OCI-LY7 (cell line): ENCODE measurements at places on chromosomes 5 and 9. TPM values are rescaled to one million over a fixed set of nuclear protein-coding genes. Genes with fewer than 3 reads are reported as not detected.
A peak's percentile ranks its signal among the peaks of the same experiment; 100 is the strongest.

FOXD4L3 gene
- 0.42 and 0.68 TPM in 2 replicates for total RNA-seq

NTNG2 gene
- total RNA-seq, result 1.9 and 3.2 TPM in 2 replicates

PRR7 gene
- total RNA-seq, result 12.5 and 12.8 TPM in 2 replicates

LYRM7 gene
- 24.3 and 25.5 TPM in 2 replicates for total RNA-seq

ANKRA2 gene
- 17.5 and 19.9 TPM in 2 replicates for total RNA-seq

CDKN2B-AS1 gene
- 19.4 and 20.4 TPM in 2 replicates for total RNA-seq

PPWD1 gene
- 54.3 and 57.4 TPM in 2 replicates for total RNA-seq

LEAP2 gene
- total RNA-seq, result 5.4 and 5.6 TPM in 2 replicates

GRCh38 chr9:6076851-6077250, 61.4 kb upstream of the RANBP6 start:
- DNase-seq, result no peak

DNA sequence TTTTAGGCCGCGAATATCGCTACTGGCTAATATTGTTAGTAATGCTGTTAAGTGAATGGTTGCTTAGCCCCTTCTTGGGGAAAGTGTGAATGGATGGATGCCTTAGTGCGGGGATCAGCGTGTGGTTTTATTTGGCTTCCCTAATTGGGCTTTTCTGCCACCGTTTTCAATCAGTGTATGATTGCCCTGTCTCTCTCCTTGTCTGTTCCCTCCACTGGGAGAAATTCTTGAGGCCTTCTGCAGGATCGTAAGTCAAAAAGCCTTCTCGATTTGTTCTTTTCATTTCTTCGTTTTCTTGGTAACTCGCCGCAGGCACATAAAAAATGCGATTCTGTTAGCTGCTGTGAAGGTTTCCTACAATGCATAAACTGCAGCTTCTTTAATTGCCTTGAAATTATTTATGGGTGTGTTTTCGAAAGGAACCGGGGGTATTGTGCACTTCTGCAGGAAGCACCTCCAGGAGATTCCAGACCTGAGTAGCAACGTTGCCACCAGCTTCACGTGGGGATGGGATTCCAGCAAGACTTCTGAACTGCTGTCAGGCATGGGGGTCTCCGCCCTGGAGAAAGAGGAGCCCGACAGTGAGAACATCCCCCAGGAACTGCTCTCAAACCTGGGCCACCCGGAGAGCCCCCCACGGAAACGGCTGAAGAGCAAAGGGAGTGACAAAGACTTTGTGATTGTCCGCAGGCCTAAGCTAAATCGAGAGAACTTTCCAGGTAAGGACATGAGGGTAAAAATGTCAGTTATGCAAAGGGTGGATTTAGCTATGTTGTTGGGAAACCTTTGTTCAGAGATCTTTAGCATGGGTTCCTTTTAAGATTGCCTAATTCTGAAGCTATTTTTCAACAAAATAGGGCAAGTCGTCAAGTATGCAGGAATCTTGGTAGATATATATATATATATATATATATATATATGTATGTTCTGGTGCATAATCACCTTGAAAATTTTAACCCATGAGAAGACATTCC, 700 bp downstream of the SKP2 start:
- DNase-seq, result peak; percentile 20

DNA sequence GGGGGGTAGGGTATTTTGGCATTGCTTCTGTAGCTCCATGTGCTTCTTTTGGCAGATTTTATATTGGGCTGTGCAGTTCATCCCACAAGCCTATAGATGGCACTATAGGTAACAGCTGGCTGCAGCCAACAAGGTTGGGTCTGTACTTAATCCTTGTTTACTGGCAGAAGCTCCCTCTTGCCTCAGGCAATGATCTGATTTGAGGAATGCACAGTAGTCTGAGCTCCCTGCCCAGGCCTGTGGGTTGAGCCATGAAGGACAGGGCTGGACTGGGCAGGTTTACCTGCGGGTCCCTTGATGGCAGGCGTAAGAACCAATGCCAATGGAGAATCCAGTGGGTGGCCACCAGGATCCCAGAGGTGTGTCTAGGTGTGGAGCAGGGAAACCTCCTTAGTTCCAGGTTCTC, 11.7 kb upstream of the OR1J2 start:
- peak; percentile 47 for DNase-seq

- no peak for DNase-seq
These were observed 30.5 kb downstream of the ZNF618 start for GRCh38 chr9:113906411-113907110.

DNA sequence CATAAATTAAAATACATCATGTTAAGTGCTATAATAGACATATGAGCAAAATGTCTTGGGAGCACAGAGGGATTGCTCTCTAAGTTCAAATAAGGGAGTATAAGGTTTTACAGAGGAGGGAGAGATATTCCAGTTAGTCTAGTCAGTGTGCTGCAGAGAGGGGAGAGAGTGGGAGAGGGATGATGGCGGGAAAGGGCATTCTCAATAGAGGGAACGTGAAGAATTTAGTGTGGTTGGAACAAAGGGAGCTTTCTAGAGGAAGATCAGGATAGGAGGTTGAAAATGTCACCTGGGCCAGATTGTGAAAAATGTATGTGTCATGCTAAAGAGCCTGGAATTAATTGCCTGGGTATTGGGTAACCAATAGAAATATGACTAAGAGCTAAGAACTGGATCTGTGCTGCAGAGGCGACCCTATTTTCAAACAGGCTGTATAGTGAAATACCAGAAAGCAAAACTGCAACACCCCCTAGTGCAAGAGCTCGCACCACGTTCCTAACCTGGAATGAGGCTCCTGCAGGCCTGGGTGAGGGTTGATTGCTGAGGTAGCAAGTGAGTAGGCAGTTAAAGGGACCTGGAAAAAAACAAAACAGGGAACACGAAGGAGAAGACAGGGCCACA, 791.8 kb upstream of the C9orf72 start:
- DNase-seq, result no peak

- DNase-seq, result no peak
These were observed 48.7 kb downstream of the PCSK1 start for GRCh38 chr5:96384353-96384752.

DNA sequence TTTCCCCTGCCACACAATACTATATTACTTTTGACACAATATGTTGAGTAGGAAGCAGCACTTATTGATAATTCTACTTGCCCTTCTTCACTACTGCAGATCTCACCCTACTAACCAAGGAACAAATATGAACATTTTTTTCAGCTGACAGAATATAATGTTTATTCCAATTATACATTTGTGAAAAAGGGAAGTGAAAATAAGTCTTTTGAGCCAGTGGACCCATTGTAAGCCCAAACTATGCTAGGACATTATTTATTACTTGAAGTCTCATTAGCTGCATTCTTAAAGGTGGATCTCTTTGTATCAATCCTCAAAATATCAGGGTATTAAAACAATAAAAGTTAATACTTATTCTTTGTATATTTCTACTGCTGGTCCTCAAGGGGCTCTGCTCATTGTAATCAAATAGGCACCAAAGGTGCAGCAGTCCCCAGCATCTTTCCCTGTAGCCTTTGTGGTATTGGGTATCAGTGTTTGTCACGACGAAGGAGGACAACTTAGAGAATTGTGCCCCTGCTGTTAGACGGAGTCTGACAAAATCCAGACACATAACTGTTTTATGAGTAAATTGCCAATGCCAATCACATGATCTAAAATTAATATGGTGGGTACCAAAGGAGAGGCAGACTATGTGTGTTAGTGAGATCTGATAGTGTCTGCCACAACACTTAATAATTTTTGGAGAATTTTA, 453.5 kb upstream of the CDH9 start:
- no peak for DNase-seq

GRCh38 chr5:56545016-56545415, 270.3 kb upstream of the MAP3K1 start:
- DNase-seq, result no peak

DNA sequence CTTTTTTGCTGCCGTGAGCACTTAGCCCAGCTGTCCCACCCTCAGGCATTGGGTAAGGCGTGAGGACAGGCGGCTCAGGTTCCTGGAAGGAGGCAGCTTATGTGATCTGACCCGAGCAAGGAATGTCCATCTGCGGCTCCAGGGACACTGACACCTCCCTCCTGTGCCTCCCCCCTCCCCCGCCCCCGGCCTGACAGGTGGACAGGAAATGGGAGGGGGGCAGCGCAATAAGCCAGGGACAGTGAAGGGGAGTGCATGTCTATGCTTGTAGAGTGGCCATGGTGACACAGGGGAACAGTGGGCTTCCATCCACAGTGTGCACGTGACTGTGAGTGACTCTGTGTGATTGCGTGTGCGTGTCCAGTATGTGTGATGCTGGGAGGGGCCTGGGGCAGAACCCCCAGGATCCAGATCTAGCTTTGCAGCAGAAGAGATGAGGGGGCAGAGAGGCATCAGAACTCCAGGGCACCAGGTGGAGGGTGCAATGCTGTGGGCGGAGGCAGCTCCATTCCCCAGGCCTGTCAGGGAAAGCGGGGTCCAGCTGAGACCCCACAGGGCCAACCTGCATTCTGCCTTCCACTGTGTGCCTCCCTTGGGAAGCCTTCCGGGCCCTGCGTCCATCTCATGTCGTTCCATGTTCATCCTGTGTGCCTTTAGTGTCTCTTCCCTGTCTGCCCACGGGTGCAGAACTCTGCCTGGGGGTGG, 30.5 kb downstream of the CNTFR start:
- DNase-seq, result no peak

- no peak for DNase-seq
These were observed 27.2 kb downstream of the ATP6V0E1 start for GRCh38 chr5:173010547-173011464.

GRCh38 chr5:10250806-10251276, 761 bp downstream of the CCT5 start:
- DNase-seq, result peak; percentile 49

DNA sequence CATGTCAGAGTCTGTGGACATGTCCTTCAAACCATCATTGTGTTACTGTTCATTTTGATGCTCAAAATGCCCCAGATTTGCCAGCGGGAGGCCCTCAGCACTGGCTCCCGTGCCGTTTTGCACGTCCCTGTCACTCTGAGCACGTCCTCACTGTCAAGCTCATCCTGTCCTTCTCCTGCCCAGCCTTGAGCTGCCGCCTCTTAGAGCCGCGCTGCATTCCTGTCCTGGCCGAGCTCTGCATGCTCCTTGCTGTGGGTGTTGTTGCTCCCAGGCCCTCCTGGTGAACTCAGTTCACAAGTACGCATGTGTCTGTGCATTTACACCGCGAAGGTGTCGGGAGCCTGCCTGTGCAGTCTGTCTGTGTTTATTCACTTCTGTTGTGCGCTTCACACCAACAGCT, 62.2 kb downstream of the WNK2 start:
- no peak for DNase-seq

- DNase-seq, result peak; percentile 33
These were observed 57.0 kb downstream of the SECISBP2 start for GRCh38 chr9:89375191-89375760.

DNA sequence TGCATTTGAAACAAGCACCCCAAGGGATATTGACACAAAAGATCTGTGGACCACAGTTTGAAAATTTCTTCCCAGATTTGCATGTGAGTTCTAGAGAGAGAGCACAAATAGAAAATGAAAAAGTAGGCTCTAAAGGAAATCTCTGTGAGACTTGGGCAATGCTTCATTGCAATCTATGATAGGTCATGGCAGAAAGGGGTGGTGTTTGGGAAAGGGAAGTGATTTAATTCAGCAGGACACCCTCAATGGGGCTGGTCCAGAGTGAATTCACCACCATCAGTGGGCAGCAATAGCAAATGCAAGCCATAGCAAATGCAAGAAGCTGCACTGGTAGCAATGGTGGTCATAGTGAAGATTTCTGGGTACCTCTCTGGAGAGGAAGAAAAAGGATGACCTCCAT, 58.1 kb downstream of the ANKRD55 start:
- DNase-seq, result no peak

DNA sequence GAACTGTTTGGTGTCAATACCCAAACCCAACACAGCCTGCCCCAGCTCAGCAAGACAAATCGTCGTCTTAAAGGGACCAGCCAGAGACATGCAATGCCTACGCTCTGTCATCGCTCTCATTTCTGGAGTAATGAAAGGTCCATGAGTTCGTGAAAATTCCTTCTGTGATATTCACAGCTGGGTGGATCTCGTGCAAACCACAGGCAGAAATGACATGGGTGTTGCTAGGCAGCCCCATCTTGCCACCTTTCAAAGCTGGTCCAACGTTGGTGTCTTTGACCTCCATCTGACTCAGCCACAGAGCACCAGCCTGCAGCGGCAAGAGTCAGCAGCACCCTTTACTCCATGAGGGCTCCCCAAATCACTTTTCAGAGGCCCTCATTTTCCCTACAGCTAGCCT, 215.3 kb downstream of the SLIT3 start:
- no peak for DNase-seq

DNA sequence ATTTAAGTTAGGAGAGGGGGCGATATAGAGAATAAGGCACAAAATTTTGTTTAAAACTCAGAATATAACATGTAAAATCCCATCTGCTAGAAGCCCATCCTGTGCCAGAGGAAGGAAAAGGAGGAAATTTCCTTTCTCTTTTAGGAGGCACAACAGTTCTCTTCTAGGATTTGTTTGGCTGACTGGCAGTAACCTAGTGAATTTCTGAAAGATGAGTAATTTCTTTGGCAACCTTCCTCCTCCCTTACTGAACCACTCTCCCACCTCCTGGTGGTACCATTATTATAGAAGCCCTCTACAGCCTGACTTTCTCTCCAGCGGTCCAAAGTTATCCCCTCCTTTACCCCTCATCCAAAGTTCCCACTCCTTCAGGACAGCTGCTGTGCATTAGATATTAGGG, 18.3 kb downstream of the MOCS2 start:
- DNase-seq, result no peak

- DNase-seq, result no peak
These were observed 82.2 kb upstream of the RFX3 start for GRCh38 chr9:3608011-3608410.

DNA sequence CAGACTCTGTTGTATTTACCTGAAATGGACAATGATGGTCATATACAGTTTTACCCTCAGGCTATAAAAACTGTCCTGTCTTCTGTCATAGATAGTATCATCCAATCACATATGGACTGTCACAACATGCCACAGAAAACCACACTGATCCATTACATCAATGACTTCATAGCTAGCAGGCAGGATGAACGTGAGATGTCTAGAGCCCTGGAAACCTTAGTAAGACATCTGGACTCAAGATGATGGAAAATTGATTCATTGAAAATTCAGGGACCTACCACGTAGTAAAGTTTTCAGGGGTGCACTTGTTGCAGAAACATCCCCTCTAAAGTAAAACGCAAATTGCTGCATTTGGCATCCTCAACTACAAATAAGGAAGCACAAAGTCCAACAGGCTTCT, 284.4 kb upstream of the RGMB start:
- DNase-seq, result no peak

- DNase-seq, result no peak
These were observed 12.2 kb downstream of the KLF9 start for GRCh38 chr9:70402213-70402612.

- no peak for DNase-seq
These were observed 35.3 kb downstream of the GAPVD1 start for GRCh38 chr9:125296843-125297372.
